ENCODE measurements at places on chromosomes 5 and 9.

DNA sequence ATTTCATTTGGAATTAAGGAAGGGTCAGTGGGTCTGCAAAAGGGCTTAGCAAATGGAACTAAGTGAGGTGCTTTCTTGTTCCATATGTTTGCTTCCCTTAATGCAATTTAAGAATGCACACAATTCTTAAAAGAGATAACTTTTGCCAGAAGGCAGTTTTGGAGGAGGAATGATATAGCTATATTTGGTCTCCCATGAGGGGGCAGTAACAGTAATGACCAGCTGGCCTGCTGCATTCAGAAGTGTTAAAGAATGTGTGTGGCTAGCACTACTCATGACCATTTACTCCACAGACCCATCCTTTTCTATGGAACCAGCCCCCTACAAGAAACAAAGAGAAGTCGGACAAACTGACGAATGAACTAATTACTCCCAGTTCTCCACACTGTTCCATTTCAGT lies 638.9 kb downstream of the RAB3C start:
- no peak for DNase-seq

DNA sequence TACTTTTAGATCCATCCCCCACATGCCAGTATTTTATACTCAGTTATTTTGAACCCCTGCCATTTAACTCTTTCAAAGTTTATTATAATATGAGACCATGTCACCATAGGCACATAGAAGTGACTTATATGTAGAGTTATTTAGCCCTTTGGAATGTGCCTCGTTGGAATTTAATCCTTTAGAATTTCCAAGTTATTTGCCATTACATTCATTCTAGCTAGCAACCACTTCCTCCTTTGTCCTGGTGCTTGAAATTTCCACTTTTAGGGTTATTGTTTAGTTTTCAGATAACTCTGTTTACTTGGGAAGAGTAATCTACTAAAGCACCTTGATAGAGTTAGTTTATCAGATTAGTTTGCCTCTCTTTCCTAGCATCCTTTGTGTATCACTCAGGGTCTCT lies 82.8 kb upstream of the TLE1 start:
- no peak for DNase-seq

DNA sequence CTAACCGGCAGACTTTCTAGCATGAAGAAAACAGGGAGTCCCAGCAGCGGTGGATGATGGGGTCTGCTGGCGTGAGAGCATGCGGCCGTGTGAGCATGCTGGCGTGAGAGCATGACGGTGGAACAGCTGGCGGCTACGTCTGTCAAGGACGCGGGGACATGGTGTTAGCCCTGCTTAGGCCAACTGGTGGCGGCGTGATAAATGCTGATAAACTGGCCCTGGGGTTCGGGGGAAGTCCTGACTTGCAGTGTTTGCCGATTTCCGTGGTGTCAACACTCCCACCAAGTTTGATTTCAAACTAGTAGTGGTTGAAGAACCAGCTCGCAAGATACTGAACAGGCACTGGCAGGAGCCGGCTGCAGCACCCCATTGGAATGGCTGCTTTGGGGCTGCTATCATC lies 122.4 kb upstream of the RAPGEF1 start:
- DNase-seq = no peak

GRCh38 chr5:168097876-168098653 lies 193.4 kb upstream of the WWC1 start:
- no peak for DNase-seq

DNA sequence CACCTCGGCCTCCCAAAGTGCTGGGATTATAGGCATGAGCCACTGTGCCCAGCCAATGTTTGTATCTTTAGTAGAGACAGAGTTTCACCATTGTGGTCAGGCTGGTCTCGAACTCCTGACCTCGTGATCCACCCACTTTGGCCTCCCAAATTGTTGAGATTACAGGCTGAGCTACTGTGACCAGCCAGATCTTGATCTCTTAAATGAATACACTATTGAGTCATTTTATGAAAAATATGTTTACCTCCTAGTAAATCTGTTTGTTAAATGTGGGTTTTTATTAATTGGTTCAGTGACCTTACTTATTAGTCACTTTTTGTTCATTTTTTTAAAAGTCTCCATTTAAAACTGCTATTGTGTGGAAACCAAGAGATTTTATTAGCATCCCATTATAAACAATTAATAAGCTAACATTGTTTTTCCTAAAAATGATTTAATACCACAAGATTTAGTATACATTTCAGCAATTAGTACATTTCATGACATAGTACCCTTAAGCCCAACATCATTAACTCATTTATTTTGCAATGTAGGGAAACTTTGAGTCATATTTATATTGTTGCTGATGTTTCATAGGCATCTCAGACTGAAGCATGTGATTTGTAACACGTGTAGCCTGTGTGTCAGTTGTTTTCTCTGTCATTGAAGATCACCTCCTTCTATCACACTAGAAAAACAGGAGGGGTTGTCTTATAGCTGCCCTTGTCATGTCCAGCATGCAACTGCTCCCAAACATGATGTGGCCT lies 261.2 kb downstream of the TAF11L14 start:
- DNase-seq = no peak

DNA sequence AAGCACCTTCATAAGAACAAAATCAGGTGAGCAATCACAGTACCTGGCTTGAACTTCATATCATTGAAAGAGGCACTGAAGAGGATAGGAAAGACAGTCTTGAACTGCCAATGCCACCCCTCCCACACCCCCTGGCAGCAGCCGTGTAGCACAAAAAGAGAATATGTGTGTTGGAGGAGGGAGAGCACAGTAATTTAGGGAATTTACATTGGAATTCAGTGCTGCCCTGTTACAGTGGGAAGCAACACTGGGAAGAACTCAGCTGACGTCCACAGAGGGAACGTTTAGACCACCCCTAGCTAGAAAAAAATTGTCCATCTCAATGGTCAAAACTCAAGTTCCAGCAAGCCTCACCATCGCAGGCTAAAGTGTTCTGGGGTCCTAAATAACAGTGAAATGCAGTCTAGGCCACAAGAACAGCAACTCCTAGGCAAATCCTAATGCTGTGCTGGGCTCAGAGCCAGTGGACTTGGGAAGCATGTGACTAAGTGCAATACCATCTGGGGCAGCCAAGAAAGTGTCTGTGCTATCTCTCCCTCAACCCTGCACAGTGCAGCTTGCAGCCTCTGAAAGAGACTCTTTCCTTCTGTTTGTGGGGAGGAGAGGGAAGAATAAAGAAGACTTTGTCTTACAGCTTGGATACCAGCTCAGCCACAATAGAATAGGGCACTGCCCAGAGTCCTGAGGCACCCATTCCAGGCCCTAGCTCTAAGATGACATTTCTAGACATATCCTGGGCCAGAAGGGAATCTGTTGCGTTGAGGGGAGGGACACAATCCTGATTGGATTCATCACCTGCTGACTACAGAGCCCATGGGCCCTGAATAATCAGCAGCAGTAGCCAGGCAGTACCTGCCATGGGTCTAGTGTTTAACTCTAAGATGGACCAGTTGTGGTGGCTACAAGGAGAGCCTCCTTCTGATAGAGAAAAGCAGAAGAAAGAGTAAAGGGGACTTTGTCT lies 62.1 kb upstream of the VLDLR start:
- no peak for DNase-seq

- DNase-seq = peak; percentile 34
Measured at GRCh38 chr9:137311171-137311985, 9.3 kb upstream of the NRARP start.

DNA sequence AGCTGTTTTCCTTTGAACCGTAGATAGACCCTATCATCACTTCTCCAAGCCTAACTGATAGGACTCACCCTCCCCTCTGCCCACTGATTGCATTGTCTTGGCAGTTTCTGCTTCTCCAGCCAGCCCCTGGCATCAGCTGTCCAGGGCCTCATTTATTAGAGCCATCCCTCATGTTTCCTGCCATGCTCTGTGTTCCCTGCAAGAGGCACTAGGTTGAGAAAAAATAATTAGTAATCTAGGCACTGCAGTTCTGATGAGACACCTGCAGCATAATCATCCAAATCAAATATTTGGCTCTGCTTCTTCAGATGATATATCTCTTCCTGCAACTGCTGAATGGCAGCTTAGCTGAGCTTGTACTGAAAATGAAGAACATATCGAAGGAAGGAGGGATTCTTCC lies 303.0 kb upstream of the TLE4 start:
- no peak for DNase-seq

GRCh38 chr5:163878490-163878889 lies 373.1 kb downstream of the MAT2B start:
- no peak for DNase-seq

- peak; percentile 32 for DNase-seq
Measured at GRCh38 chr5:74576941-74577456, 63.5 kb downstream of the ENC1 start.

- DNase-seq = no peak
Measured at GRCh38 chr5:132055441-132055807, 5.0 kb upstream of the IL3 start.

DNA sequence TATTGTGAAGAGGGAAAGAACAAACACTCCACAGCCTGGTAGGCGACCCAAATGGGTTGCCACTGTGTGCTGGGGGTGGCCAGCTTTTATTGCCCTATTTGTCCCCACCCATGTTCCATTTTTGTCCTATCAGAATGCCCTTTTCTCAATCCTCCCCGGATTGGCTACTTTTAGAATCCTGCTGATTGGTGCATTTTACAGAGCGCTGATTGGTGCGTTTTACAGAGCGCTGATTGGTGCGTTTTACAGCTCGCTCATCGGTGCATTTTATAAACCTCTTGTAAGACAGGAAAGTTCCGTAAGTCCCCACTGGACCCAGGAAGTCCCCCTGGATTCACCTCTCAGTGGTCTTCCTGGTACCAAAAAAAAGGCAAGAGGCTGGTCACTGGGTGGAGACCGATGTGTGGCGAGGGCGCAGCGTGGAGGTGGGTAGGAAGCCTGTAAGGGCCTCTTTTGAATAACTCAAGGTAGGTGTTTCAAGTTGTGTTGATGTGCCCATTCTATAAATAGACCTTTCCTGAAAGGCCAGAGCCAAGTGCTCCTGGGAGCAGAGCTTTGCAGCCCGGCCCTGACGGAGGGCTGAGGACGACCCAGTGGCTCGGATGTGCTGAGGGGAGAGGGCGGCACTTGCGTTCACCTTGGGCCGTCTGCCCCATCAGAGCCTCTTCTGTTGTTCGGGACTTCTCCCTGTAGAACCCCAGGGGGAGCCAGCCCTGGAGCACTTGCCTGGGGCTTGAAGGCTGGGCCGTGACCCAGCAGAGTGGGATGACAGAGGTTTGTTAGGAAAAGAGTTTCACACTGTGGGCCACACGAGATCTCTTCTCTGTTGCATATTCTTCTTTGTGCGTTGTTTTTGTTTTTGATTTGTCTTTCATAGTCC lies 7.2 kb upstream of the GFPT2 start:
- no peak for DNase-seq

DNA sequence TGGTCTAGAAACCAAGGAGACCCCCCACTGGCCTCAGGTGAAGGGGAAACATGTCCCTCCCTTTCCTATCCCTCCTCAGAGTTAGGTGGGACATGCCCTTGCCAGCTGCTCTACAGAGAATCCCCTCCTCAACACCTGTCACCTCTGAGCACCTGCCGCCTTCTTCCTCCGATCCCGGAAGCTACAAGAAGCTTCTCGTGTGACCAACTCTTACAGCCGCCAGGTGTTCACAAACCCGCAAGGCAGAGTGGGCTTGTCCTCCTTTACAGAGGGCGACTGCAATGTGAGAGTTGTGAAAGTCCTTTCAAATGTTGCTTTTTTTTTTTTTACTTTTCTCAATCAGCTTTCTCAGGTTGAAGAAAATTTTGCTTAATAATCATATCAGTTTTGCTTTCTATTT lies 3.7 kb upstream of the ICE1 start:
- no peak for DNase-seq

- no peak for DNase-seq
Measured at GRCh38 chr5:23001120-23001519, 148.0 kb upstream of the CDH12 start.

DNA sequence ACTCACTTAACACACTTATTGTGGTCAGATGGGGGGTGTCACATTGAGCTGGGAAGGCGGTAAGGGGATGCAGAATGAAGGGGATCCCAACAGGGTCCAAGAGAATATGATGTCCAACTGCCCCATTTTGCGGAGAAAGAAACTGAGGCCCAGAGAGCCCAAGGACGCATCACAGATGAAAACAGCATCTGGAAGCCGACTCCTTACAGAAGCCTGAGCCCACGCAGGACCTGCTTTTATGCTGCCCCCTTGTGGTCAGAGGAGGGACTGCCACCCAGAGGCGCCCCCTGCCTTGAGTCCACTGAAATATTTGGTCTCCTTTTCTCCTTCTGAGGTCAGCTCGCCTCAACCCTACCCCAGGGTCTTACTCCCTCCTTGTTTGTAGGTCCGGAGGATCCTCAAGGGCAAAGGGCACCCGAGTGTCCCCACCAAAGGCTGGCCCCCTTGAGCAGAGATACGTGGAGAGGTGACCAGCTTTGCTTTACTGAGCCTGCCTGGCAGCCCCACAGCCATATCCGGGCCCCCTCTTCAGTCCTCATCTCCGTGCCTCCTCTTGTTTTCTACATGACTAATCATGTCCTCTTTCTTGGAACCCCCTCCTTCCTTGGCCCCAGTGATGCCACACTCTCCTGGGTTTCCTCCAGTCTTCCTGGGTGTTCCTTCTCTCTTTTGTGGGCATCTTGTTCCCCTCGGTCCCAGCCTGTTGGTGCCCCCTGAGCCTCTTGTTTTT lies 30.0 kb upstream of the TTLL11 start:
- DNase-seq = peak; percentile 70

- no peak for DNase-seq
Measured at GRCh38 chr9:33236571-33236970, 3.4 kb upstream of the SPINK4 start.
